ENCODE measurements at places on chromosomes 2 and 18.

DNA sequence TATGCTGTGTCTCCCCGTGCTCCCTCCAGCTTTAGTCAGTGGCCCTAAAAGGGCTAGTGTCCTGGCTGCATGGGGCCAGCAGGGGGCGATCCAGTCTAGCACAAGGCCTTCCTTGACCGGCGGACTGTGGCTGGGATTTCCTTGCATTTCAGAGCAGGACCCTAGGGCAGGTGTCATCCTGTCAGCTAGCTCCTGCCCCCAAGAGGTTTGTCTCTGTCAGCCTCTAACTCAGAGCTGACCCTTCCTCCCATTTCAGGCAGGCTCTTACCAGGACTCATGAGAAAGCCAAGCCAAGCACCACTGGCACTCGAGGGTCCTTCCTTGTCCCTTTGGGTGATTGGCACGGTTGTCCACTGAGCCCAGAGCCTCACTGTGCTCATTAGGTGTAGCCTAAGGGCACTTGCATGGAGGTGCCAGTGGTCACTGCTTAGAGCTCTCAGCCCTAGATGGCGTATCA lies 140.3 kb downstream of the RPIA start:
- DNase-seq = peak; percentile 51

- DNase-seq = no peak
Measured at GRCh38 chr18:76978616-76979015, 154.0 kb downstream of the MBP start.

GRCh38 chr18:34624551-34624950 lies 85.5 kb upstream of the DTNA start:
- no peak for DNase-seq

GRCh38 chr2:219279916-219280516 lies 850 bp downstream of the DNAJB2 start:
- DNase-seq = no peak

GRCh38 chr2:235820571-235820970 lies 326.7 kb downstream of the AGAP1 start:
- no peak for DNase-seq

- DNase-seq = no peak
Measured at GRCh38 chr2:26185954-26186770, 13.3 kb downstream of the GAREM2 start.

DNA sequence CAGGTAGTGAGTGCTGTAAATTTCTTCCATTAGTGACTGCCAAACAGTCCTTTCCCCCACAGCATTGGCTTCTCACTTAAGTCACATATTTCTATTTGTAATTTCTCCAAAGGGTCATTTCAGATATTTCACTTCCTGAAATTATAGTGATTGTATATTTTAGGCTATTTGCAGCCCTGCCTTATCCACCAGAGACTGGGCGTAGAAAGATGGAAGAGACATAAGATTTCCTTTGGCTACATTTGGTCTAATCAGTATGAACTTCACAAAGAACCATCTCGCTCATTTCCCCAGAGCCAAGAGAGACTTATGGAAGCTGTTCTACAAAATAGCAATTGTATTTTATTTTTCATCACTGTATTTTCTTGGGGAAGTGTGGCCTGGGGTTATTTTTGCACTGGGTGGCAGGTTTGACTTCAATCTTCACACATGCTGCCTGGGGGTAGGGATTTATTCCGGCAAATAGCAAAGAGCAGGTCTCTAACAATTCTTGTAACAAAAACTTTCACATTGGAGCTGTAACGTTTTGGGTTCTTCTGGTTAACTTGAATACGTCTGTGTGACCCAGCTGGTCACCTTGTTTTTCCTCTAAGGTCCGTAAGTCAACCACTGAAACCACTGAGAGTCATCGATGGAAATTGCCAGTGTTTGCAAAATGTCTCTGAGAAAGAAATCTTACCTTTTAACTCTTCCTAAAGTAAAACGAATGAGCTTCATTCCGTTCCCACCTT lies 170.6 kb upstream of the SERPINE2 start:
- no peak for DNase-seq

DNA sequence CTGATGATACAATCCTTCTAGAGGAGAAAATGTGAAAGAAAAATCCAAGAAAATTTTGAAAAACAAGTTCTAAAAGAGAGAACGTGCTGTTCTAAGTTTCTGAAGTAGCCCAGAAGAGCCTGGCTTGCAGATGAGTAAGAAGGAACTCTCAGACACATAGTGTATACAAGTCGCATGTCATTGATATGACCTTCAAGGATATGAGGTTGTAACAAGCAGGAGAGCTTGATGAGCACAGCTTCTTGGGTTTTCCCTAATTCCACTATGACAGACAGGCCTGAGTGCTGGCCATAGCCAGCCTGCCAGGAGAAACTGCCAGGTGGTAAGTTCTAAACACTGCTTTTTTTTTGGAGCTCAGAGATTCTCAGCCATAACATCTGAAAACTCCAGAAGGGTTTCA lies 235.7 kb upstream of the SIX2 start:
- DNase-seq = no peak

DNA sequence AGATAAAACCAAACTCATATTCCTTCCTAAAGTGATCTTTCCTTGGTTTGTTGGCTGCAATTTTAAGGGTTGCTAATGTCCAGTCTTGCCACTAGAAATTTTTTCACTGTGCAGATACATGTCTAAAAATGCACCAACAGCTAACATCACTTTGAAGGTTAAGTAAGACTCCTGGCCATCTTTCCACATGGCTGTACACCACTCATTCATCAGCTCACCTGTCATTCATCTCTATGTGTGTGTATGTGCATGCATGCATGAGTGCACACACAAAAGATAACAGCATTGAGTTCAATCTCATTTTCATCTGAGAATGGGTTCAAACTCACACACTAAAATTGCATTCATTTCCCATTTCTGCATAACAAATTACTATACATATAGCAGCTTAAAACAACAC lies 203.8 kb downstream of the PDE11A start:
- no peak for DNase-seq

GRCh38 chr2:130837175-130837810 lies 579 bp downstream of the ARHGEF4 start:
- DNase-seq = no peak

DNA sequence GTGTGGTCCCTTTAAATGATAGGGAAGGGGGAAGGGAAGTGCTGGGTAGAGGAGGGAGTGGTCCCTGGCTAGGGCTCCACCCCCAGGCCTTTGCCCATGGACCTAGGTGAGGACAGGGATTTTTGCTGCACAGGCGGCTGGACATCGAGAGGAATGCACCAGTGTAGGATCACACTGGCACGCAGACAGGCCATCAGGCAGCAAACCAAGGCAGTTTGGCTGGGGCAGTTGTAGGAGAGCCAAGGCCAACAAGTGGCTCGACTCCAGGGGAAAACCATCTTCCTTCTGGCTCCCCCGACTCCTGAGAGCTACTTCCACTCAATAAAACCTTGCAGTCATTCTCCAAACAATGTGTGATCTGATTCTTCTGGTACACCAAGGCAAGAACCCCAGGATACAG lies 402.0 kb upstream of the LRRTM1 start:
- no peak for DNase-seq

- DNase-seq = no peak
Measured at GRCh38 chr2:18546567-18546966, 13.9 kb downstream of the RDH14 start.

DNA sequence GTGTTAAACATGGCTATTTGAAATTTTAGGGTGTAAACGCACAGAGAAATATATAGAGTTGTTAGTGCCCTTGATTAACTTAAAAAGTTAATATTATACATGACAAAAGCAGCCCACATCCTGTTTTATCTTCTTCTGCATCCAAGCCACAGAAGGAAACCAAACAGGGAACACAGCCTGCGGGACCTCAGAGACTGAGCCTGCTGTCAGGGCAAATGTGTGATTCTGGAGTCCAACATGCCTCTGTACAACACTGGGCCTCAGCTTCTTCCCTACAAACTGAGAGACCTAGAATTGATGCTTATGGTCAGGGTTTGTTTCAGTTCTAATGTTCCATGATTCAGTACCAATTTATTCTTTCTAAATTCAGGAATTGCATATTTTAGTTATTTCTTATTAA lies 404.7 kb downstream of the FBXO15 start:
- DNase-seq = no peak

- no peak for DNase-seq
Measured at GRCh38 chr18:46917803-46918600, 600 bp downstream of the KATNAL2 start.

- DNase-seq = no peak
Measured at GRCh38 chr2:241110607-241111439, 8.7 kb upstream of the MTERF4 start.

- no peak for DNase-seq
Measured at GRCh38 chr2:95719473-95720060, 127.8 kb downstream of the TRIM43 start.

DNA sequence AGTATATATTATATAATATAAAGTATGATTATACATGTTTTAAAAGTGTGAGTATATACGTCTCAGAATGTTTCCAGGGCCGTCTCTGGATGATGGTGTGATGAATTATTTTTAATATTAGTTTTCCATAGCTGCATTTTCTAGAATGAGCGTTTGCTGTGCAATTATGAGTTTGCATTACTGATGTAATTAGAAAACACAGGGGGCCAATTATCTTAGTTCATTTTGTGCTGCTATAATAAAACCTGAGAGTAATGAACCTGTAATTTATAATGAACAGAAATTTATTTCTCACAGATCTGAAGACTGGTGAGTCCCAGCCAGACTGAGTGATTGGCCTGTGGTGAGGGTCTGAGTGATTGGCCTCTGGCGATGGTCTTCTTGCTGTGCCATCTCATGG lies 4.0 kb upstream of the HJURP start:
- DNase-seq = no peak

- no peak for DNase-seq
Measured at GRCh38 chr18:35193316-35193715, 47.5 kb upstream of the ZNF397 start.

DNA sequence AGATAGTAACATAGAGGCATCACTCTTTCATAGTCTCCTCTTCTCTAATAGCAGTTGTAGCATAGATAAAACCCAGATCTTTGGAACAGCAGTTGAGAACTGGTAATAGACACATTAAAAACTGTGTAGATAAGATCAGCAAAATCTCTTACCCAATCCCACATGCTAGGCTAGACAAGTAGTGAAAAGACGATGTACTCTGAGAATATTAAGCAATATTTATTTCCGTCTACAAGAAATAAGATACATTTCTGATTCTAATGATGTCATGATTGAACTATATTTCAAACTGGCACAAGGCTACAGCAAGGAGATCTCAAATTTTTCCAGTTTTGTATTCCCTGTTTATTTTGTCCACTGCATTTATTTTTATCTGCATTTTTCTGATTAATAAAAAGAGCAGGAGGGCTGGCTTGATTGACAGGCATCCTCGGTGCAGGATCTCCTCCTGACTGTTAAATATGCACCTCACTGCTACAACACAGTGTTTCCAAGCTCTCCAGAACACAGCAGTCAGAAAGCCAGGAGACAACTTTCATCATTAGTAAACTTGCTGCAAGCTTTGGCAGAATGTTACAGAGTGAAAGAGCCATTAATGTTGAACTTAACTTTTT lies 73.3 kb upstream of the ATIC start:
- no peak for DNase-seq

- DNase-seq = no peak
Measured at GRCh38 chr2:171432206-171432968, 1.4 kb downstream of the METTL8 start.

DNA sequence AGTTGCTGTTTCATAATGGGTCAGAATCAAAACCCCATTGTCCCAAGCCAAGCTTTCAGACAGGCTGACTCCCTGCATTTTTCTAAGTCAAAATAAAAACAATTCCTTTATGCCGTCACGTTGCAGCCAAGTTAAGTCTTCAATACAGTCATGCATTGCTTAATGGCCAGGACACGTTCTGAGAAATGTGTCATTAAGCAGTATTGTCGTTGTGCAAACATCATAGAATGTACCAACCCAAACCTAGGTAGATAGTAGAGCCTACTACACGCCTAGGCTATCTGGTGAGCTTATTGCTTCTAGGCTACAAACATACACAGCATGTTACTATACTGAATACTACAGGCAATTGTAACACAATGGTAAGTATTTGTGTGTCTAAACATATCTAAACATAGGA lies 160.4 kb upstream of the FOSL2 start:
- peak; percentile 86 for DNase-seq

DNA sequence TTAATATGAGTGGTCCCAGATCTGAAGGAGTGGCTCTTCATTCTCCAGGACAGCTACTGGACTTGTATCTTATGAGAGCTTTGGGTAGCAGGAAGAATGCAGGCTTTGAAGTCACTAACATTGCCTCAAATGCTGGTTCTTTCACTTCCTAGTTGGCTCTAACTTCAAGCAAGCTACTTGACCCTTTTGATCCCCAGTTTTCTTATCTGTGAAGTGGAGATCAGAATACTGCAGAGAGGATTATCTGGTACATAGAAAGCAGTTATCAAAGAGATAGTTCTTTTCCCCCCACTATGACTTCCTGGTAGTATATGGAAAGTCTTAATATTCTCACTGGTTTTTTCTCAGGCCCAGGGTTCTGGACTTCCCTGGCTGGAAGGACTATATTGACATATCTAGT lies 3.4 kb upstream of the PLCL1 start:
- no peak for DNase-seq

GRCh38 chr2:176491172-176491904 lies 222.1 kb downstream of the MTX2 start:
- DNase-seq = peak; percentile 18

- no peak for DNase-seq
Measured at GRCh38 chr2:206979922-206980321, 40.6 kb downstream of the CPO start.

GRCh38 chr2:25230198-25230947 lies 62.0 kb upstream of the POMC start:
- no peak for DNase-seq

DNA sequence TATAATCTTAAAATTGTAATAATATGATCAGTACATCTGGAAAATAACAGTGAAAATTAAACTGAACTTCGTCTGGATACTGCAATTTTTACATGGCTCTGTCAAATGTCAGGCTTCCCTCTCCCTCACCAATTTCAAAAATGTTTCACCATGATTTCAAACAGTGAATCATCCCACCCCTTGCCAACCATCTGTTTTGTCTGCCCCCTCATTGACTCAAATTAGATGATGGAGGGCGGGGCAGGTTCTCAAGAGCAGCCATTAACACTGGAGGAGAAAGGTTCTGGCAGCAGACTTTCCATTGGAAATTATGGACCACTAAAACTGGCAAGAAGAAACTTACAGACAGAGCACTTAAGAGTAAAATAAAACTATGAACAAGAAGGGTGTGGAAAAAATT lies 1195.7 kb upstream of the ZEB2 start:
- no peak for DNase-seq

GRCh38 chr18:22169011-22169888 lies at the start of gene GATA6:
GATA6 (plus strand) TSS chr18:22169589; CDS start chr18:22171145, 1,556 bp downstream.
- peak; percentile 96 for DNase-seq

GRCh38 chr2:72803151-72803550 lies 22.7 kb downstream of the EXOC6B start:
- DNase-seq = no peak

- no peak for DNase-seq
Measured at GRCh38 chr2:4678927-4679326, 975.6 kb downstream of the DCDC2C start.

All from small intestine (tissue), 16 donors.